Calu3 (cell line): ENCODE measurements at places on chromosomes 4 and X. TPM values are rescaled to one million over a fixed set of nuclear protein-coding genes. Genes with fewer than 3 reads are reported as not detected.
A peak's percentile ranks its signal among the peaks of the same experiment; 100 is the strongest.

The PABPC1L2B gene
- not detected in 2 replicates for total RNA-seq

DNA sequence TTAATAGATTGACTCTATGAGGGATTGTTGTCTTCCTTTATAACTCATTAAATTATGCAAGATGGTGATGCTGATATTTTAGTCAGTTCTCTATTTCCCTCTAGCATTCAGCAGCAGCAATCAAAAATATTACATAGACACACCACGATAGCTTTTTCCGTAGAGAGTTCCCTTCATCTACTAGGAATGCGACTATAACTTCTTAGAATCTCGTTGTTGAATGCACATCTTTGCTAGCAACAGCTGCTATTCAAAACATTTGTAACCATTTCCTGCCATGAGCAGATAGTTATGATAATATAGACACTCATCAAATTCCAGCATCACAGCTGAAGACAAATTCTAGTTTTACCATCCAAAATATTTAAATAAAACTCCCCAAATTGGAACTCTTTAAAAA is 147.4 kb upstream of the FGF13 start:
- no peaks in the 10 kb centered on the region for H3K36me3 ChIP-seq
- DNase-seq = no peak
- no peaks in the 10 kb centered on the region for H3K4me1 ChIP-seq

DNA sequence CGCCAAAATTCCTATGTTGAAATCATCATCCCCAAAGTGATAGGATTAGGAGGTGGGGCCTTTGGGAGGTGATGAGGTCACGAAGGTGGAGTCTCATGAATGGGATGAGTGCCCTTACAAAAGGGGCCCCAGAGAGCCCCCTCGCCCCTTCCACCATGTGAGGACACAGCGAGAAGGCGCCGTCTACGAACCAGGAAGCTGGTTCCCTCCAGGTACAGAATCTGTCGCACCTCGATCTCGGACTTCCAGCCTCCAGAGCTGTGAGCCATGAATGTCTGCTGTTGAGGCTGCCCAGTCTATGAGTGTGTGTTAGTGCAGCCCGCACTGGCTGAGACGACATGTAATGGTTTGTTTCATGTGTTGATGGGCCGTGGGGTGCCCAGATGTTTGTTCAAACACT is 60.3 kb downstream of the PRKX start:
- H3K27me3 ChIP-seq = no peaks in the 10 kb centered on the region
- no peak overlapping the region for H3K27ac ChIP-seq

DNA sequence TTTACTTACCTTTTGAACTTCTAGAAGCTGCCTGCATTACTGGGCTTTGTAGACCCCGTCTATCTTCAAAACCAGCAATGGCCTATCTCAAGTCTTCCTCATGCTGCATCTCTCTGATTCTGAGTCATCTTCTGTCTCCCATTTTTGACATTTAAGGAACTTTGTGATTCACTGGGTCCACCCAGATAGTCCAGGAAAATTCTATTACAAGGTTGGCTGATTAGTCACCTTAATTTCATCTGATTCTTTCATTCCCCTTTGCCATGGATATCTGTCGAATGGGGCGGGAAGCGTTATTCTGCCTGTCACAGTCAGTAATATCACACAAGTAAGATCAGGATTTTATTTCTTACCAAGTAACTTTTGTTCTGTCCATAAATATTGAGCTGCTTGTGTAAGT is 618.0 kb downstream of the CCSER1 start:
- no peak overlapping the region for H3K4me3 ChIP-seq
- H3K27me3 ChIP-seq = no peaks in the 10 kb centered on the region
- DNase-seq = no peak
- no peaks in the 10 kb centered on the region for H3K36me3 ChIP-seq
- no peak overlapping the region for H3K27ac ChIP-seq

DNA sequence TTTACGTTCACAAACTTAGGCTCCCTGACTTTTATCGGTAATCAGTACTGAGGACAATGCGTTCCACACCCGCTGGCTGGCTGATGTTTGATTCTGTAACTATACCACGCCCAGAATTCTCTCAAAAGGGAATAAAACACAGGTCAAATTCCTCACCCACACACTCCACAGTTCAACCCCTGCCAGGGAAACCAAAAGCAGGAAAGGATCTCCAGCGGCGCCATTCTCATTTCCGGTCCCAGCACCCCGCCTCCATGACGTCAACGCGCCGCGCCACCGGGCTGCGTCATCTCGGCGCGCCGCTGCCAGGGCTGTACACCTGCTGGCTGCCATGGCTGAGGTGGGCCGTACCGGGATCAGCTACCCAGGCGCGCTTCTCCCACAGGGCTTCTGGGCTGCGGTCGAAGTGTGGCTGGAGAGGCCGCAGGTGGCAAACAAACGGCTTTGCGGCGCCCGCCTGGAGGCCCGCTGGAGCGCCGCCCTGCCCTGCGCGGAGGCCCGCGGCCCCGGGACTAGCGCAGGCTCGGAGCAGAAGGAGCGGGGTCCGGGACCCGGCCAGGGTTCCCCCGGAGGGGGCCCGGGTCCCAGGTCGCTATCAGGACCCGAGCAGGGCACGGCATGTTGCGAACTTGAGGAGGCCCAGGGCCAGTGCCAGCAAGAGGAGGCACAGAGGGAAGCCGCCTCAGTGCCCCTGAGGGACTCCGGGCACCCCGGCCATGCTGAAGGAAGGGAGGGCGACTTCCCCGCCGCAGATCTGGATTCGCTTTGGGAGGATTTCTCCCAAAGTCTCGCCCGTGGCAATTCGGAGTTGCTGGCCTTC is at the start of the genes ACOX3 and TRMT44:
TSS of gene ACOX3 (minus strand) at position 232 of the 820 bp plus-strand sequence. CDS start 24,202 bp downstream, outside the sequence.
TSS of gene TRMT44 (plus strand) at position 286 of the 820 bp plus-strand sequence. CDS start at position 332, 46 bp downstream.
- DNase-seq = peak; percentile 92
- peak within 1 kb of the TSS; percentile 82 for H3K4me3 ChIP-seq
- peaks cover 24% of the 10 kb centered on the region for H3K36me3 ChIP-seq
- peak within 1 kb of the TSS; percentile 96 for H3K27ac ChIP-seq

- H3K36me3 ChIP-seq = peaks cover 5% of the 10 kb centered on the region
- peaks cover 11% of the 10 kb centered on the region for H3K4me1 ChIP-seq
- H3K4me3 ChIP-seq = no peak overlapping the region
- DNase-seq = peak; percentile 75
Observed at GRCh38 chrX:39736216-39737211, 361.2 kb downstream of the BCOR start.

DNA sequence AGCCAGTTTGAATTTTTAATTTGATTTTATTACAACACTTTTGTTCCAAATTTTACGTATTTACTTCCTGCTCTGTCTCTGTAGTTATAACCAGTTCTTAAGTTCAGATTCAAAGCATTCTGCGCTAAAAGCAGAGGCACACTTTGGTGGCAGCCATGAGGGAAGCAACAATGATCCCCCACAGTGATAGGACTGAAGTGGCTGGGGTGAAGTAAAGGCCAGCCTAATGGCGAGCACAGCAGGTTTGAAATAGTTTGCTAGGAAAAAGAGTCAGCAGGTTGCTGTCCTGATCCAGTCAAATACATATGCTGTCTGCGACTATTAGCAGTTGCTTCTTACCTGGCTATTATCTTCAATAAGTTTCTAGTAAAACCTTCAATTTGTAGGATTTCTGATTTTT is 176.3 kb downstream of the RPA4 start:
- no peak overlapping the region for H3K27ac ChIP-seq
- no peak overlapping the region for H3K4me3 ChIP-seq
- H3K4me1 ChIP-seq = peaks cover 23% of the 10 kb centered on the region
- no peak for DNase-seq
- no peaks in the 10 kb centered on the region for H3K27me3 ChIP-seq

GRCh38 chr4:81714291-81714690 is 242.6 kb upstream of the RASGEF1B start:
- H3K27me3 ChIP-seq = no peaks in the 10 kb centered on the region
- DNase-seq = no peak
- no peak overlapping the region for H3K27ac ChIP-seq

DNA sequence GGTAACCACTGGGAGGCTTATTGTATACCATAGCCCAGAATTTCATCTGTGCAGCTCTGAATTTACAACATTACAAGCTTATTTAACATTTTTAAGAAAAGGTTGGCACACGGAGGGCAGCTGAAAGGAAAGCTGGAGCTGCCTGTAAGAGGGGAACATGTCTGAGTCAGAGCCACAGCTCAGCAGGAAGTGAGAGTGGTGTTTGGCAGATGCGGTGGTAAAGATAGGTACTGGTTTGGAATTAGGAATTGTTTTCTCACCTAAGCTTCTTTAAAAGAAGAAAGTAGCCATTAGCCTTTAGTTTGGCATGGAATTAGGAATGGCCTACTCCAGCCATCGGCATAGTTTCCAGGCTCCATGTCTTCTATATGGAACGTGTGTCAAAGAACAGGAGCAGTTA is 172.5 kb upstream of the ANXA3 start:
- peaks cover 4% of the 10 kb centered on the region for H3K36me3 ChIP-seq
- DNase-seq = no peak
- no peak overlapping the region for H3K4me3 ChIP-seq
- H3K27me3 ChIP-seq = no peaks in the 10 kb centered on the region
